ENCODE measurements at places on chromosomes 2 and 18.

DNA sequence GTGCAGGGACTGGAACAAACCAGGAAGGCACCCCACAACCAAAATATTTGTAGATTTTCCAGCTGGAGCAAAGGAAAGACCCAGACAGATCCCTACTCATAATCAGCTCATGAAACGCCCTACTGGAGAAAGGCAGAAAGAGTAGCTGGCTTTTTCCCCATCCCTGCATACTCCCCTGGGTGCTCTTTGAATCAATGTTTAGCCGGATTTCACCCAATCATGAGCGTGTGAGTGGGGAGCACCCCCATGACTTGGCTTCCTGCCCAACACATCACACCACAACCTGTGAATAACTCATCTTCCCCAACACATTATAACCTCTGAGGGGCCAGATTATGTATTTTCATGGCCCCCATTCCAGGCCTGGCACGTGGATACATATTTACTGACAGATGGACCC is 35.1 kb upstream of the SLC14A1 start:
- DNase-seq, result no peak

- DNase-seq, result no peak
Observed at GRCh38 chr2:26561376-26561775, 79.8 kb downstream of the CIB4 start.

- DNase-seq, result no peak
Observed at GRCh38 chr2:4962419-4962818, 729.8 kb upstream of the SOX11 start.

DNA sequence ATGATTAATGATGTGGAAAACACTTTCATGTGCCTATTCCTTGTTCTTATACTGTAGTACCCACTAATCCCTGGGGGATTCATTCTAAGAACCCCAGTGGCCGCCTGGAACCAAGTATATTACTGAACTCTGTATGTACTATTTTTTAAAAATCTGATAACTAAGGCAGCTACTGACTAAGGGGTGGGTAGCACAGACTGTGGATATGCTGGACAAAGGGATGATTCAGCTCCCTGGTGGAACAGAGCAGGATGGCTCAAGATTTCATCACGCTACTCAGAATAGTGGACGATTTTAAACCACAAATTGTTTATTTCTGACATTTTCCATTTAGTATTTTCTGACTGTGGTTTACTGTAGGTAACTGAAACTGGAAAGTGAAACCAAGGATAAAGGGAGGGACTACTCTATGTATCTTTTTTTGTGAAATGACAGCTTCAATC is 41.8 kb upstream of the CDC42EP3 start:
- peak; percentile 89 for DNase-seq

- no peak for DNase-seq
Observed at GRCh38 chr2:55804535-55804934, 110.9 kb upstream of the PNPT1 start.

DNA sequence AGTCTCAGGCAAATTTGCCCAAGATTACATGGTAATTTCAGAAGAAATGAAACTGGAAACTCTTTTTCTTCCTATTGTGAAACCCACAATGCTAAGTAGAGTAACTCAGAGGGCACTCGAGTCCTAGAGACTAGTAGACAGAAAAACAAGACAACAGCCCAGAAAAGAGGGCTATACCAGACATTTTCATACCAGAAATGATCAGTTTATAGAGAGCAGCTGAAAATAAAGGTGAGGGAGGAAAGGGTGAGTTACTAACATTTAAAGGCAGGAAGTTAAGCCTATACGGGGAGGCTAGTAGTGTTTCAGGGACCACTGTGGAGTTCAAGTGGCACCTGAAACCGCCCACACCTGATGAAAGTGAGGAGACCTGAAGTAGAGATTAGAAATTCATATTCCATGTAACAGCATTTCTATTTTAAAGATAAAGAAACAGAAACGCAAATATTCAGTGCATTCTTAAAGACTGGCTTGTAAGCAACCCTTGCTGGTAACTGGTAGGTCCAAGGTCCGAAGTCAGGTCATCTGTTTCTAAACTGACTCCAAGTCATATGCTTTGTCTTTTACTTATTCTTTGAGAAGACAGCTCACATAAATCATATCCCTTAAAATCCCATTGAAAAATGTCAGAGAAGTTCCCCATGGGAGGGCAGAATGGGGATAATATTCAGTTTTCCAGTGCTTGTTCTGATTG is 145.1 kb upstream of the ITGB6 start:
- DNase-seq, result no peak

GRCh38 chr2:159053161-159054031 is 85.0 kb downstream of the TANC1 start:
- no peak for DNase-seq

DNA sequence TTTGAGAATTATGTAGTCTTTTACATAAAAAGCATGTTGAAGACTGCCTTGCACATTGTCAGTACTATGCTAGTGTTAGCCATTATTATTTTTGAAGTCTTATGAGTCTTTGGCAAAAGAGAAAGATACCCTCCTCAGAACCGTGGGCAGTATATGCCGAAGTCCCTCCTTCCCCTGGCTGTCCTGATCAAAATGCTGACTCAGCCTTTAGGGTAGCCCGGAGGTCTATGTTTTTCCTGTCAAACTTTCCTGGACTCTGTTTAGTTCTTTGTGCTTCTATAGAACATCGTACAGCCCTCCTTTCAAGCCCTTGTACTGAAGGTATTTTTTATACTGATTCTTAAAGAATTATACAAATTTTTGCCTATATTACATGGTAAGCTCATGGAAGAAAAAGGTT is 264.7 kb upstream of the ATP5MC3 start:
- DNase-seq, result no peak

GRCh38 chr2:212995920-212996319 is 155.5 kb downstream of the IKZF2 start:
- DNase-seq, result peak; percentile 52

- no peak for DNase-seq
Observed at GRCh38 chr18:76145521-76146376, 349.3 kb downstream of the ZNF516 start.

DNA sequence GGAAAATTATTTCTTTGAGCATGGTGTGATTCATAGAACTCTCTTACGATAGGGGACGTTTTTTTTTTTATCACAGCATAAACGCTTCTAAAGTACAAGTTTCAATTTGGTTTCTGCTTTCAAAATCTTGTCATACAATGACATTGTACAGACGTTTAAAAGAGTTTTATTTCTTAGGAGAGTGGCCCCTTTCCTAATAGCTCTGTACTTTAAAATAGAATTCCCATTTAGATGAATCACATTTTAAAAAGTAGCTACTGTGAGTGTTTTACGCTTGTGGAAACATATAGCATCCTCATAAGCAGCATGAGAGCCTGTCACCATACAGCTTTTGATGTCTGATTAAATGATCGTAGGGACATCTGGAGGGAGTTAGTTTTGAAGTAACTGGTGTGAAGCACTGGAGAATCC is 510.9 kb downstream of the PARD3B start:
- DNase-seq, result no peak

- DNase-seq, result peak; percentile 33
Observed at GRCh38 chr2:9800975-9801726, 42.1 kb upstream of the TAF1B start.

GRCh38 chr2:133061874-133062593 is 392.0 kb upstream of the LYPD1 start:
- no peak for DNase-seq

GRCh38 chr18:50398947-50399346 is 24.1 kb downstream of the SKA1 start:
- no peak for DNase-seq

GRCh38 chr2:123717636-123718334 is 307.3 kb upstream of the CNTNAP5 start:
- DNase-seq, result no peak

GRCh38 chr2:100606726-100607343 is 44.0 kb downstream of the PDCL3 start:
- DNase-seq, result peak; percentile 33

DNA sequence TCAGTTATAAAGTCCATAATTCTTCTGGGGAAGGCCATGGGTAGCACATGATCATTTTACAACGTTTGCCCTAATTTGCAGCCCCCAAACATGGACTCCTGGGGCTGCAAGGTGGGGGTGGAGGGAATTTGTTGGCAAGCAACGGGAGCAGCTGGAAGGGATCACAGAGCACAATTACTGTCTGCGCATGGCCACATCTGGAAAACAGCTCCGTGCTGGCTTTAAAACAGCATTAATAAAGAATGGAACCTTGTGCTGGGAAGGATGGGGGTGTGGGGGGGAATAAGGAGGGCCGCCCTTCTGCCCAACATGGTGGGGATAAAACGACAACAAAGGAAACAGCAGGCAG is 60.9 kb upstream of the SLC14A2 start:
- no peak for DNase-seq

DNA sequence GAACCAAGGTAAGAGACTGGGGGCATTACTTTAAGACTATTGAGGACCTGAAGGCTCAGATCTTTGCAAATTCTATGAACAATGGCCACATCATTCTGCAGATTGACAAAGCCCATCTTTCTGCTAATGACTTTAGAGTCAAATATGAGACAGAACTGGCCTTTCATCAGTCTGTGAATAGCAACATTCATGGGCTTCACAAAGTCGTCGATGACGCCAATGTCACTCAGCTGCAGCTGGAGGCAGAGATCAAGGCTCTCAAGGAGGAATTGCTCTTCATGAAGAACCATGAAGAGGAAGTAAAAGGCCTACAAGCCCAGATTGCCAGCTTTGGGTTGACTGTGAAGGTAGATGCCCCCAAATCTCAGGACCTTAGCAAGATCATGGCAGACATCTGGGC is 43.8 kb upstream of the SLC4A10 start:
- no peak for DNase-seq

- no peak for DNase-seq
Observed at GRCh38 chr18:45687621-45688020, 36.4 kb upstream of the SLC14A1 start.

GRCh38 chr2:118148809-118149208 is 60.5 kb downstream of the INSIG2 start:
- DNase-seq, result no peak

- no peak for DNase-seq
Observed at GRCh38 chr2:38148501-38148900, 72.5 kb upstream of the CYP1B1 start.

DNA sequence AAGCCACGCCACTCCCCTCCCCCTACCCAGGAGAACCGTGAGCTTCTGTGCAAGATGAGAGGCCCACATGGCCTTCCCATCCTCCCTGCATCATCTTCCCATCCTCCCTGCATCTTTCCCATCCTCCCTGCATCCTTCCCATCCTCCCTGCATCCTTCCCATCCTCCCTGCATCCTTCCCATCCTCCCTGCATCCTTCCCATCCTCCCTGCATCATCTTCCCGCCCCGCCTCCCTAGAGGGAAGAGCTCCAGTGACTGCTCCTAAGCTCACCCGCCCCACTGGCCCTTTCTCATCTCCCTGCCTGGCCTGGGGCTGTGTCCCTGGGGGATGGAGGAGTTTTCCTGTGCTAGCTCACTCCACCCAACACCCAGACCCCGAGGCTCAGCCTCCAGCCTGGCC is 93.3 kb upstream of the ASAP2 start:
- DNase-seq, result no peak

- peak; percentile 54 for DNase-seq
Observed at GRCh38 chr18:9109523-9109922, 7.0 kb downstream of the NDUFV2 start.

- no peak for DNase-seq
Observed at GRCh38 chr2:60862642-60863041, 18.7 kb upstream of the REL start.

DNA sequence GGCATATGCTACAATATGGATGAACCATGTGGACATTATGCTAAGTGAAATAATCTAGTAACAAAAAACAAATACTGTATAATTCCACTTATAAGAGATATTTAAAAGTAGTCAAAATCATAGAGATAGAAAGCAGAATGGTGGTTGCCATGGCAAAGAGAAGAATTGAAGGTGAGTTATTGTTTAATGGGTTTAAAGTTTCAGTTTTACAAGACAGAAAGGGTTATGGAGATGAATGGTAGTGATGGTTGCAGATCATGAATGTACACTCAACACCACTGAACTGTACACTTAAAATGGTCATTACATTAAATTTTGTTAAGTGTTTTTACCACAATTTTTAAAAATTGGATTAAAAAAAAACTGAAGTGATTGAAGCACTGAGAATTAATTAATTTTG is 298.2 kb upstream of the ZC3H15 start:
- no peak for DNase-seq

DNA sequence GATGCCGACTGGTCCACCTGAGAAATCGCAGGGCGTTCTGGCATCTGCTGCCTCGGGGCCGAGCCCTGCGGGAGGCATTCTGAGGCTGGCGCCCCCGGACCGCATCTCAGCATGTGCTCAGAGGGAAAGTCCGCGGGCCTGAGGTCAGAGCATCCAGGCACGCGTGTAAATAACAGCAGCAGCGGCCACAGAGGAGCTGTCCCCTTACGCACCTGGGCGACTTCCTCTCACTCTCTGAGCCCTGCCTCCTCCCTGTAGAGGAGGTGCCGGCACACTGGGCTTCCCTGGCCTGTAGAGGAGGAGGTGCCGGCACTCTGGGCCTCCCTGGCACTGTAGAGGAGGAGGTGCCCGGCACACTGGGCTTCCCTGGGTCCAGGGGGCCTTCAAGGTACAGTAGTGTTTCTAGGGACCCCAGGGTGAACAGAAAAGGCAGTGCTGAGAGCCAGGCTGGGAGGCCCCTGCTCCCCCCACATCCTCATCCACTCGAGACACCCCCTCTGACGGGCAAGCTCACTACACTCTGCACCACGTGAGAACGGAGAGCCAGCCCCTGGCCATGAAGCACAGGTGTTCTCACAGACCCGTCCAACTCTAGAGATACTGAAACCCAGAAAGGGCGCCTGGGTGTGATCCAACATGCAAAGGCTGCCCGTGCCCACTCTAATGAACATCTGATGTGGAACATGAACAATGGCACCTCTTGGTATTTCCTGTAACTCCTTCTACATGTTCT is 263.5 kb downstream of the HDAC4 start:
- DNase-seq, result no peak

GRCh38 chr2:58035352-58035751 is 11.3 kb upstream of the VRK2 start:
- DNase-seq, result no peak

DNA sequence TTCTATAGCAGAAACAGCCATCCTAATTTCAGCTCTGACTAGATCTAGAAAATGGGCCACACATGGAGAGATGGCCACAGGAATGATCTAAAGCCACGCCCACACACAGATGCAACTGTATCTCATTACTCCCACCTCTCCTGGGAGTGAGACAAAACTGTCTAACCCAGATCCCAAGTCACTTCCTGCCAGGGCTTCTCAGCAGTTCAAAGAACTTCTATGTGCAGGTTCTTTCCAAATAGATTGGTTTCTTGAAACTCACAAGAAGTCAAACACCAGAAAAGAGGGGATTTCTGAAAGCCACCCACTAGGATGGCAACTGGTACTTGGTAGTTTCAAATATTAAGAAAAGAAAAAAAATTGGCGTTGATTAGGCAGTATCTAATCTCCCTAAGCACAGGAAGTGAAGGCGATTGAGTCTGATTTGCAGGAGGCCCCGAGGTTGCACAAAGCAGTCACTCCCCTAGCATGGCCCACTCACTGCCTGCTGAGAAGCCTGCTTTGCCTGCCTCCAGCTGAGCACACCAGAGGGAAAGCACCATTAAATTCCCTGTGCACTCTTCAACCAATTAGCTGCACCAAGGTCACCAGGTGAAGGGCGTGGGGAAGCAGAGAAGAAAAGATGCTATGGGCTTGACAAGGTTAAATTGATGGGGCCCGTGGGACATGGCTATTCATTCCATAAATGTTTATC is 51.1 kb downstream of the PAPOLG start:
- peak; percentile 55 for DNase-seq
